NCI-H526 treated with DMSO at 0.1 percent for 48 hours (cell line): ENCODE measurements at places on chromosomes 2 and 18.

DNA sequence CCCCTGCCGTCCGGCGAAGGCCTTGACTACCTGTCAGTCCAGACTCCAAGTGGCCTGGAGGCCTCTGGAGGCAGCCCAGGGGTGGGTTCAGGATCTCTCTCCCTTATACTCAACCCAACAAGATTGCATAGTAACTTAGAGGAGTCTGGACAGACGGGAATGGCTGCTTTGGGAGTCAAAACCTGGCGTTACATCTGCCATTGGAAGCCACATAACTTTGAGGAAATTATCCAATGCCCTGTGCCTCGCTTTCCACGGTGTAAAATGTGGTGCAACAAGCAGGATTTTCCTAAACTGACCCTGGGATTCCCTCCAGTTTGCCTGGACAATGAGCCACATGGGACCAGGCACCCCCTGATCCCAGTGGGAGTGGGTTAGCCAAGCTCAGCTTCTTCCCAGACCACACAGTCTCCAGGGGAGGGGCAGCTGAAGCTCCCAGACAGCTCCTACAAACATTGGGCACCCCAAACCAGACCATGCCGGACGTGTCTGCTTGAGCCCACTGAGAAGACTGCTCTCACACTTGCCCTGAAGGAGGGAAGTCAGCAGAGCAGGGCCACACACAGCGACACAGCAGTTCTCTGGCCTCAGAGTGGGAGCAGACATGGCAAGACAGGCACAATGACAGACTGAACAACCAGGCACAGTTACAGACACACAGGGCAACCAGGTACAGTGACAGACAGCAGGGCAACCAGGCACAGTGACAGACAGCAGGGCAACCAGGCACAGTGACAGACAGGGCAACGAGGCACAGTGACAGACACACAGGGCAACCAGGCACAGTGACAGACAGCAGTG lies 65.6 kb upstream of the RAB6C start:
- no peak for DNase-seq

DNA sequence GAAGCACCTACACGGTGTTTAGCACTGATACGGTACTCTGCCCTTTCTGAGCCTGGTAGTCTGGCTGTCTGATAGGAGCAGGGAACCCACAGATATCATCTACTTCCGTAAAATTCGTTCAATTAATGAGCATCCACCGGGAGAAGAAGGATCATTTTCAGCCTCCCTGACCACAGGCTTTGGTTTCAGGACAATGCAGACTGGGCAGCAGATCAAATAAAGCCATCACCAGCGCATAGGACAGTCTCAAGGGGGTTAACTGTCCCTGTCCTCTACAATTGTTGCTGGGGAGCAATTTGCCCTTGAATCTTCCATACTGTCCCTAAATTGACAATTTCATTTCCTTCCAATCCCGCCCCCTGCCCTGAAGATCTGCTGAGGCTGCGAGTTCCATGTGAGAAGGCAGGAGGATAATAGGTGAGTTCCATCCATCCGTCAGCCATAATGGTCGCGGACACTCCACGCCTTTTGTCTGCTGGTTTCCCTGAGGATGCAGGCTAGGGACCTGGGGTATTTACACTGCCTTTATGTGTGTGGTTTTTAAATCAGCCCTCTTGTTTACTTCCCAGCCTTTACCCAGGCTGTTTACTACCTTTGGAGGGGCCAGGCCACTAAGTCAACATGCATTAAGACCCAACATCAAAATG lies 110.0 kb downstream of the MYCN start:
- no peak for DNase-seq

DNA sequence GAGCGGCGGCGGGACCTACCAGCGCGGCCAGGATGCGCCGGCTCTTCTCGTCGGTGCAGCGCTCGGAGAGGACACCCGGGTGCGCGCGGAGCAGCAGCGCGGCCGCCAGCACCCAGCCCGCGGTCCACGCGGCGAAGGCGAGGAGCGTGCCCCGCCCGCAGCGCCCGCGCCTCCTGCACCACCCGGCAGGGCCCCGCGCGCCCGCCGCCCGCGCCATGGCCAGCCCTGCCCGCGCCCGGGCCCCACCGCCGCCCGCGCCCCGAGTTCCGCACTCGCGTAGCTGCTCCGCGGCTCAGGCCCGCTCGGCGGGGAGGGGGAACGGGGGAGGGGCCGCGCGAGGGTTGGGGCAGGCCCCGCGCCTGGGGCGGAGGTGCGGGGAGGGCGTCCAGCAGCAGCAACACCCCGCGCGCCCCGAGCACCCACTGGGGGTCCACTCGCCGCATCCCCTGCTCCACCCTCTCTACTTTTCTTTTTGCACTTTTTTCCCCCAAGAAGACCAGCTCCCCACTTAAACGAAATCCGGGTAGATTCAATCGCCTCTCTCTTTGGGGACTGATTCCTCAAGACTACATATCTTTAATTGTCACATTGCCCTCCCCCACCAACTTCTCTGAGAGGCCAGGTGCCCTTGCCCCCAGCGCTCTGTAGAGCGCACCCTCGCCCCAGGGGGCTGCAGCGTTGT lies at the start of gene DIPK1C:
Gene DIPK1C, minus strand, starts transcription at position 266 of the 682 bp plus-strand sequence. Its CDS starts 49 bp downstream, at position 217.
- DNase-seq: no peak

DNA sequence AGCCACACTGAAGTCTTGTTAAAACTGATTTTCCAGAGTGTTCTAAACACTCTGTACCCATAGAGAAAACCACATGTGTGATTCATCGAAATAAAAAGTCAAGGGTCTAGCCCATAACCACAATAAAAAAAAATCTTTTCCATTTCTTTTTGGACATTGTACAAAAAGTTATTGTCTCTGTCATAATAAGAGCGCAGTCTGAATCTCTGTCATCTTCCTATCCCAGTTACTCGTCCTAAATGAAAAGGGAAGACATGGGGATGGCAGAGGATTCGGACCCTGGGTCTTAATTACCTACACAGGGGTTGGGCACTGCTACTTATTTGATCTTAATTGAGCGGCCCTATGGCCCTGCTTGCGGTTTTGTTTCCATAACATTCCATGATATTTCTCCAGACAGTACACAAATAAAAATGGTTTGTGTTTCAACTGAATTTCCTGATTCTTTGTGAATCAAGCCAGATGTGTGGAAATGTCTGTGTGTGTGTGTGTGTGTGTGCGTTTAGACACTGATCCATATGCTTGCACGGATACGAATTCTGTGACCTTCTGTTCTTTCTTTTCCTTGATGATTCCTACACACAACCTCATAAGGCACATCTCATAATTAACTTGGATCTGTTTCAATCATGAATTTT lies 133.4 kb upstream of the SPATS2L start:
- no peak for DNase-seq

DNA sequence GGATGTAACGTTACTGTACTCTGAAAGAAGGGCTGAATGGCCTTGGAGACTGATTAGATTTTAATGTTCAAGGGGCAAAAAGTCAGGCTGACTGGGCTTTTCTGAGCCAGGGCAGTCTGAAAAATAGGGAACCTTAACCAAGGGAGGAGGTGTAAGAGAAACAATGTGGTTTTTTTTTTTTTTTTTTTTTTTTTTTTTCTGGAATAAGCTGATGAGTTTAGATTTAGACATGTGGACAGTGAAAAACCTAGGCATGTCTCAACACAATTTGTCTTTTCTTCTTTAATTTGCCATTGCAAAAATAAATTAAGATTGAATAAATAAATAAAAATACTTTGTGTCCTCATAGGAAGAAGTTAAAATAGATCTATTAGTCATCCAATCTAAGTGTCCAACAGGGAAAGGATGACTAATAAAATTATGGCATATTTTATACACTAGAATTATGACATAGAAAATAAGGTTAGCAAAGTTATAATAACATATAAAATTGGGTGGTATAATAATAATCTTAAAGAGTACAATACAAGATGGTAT lies 237.6 kb upstream of the TRIB2 start:
- no peak for DNase-seq

GRCh38 chr2:130735200-130735599 lies 6.3 kb downstream of the GPR148 start:
- no peak for DNase-seq

- DNase-seq: no peak
Observed at GRCh38 chr2:27754831-27755230, 16.7 kb upstream of the MRPL33 start.

- DNase-seq: no peak
Observed at GRCh38 chr18:29378651-29379136, 1201.8 kb upstream of the CDH2 start.
